ENCODE measurements at places on chromosomes 1 and 21.

- DNase-seq, result peak; percentile 44
Measured at GRCh38 chr1:198162091-198162767, 5.4 kb downstream of the NEK7 start.

DNA sequence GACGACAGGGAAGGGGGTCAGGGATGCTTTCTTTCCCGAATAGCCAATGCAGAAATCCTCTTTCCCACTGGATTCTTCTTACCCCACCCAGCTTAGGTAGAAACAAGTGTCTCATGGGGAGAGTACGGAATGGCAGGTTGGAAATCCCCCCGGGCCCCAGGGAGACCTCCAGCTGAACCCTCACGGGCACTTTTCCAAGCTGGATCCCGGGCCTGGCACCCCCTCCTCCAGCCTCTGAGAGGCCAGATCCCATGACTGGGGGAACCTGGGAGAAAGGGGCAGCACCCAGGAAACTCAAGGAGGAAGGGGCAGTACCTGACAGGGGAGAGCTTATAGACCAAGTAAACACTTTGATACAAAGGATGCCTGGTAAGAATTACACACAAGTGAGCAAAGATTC lies 1.3 kb downstream of the PKP1 start:
- DNase-seq, result no peak

DNA sequence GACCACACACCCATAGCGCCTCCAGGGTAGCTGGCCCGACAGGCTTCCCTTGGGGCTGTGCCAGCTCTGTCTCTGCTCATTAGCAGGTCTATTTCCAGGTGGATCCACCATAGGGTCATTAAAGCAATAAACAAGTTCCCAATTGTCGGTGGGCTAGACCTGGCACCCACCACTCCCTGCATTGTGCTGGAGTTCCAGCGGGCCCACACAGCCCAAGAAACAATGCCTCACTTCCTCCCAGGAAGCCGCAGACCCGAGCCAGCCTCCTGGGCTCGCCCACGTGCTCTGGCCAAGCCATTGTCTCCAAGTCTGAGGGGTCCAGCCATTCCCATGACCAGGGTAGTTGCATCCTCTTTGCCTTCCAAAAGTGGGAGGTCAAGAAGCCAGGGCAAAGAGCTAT lies 27.5 kb upstream of the SOX13 start:
- no peak for DNase-seq

DNA sequence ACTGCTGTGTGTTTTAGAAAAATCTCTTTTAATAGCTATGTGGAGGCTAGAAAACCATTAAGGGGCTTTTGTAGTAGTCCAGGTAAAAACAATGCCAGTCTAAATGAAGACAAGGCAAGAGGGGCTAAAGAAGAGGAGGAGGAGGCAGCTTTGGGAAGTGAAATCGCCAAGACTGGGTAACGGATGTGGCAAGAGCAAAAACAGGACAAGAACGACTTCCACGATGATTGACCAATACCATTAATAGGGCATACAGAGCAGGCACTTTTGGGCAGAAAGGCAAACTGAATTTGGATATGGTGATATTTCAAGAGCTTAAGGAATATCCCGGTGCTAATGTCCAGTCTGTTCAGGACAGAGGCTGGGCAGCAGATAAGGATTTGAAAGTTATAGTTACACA lies 22.0 kb downstream of the COA6 start:
- DNase-seq, result no peak

- no peak for DNase-seq
Measured at GRCh38 chr1:91790392-91790791, 95.6 kb downstream of the TGFBR3 start.

DNA sequence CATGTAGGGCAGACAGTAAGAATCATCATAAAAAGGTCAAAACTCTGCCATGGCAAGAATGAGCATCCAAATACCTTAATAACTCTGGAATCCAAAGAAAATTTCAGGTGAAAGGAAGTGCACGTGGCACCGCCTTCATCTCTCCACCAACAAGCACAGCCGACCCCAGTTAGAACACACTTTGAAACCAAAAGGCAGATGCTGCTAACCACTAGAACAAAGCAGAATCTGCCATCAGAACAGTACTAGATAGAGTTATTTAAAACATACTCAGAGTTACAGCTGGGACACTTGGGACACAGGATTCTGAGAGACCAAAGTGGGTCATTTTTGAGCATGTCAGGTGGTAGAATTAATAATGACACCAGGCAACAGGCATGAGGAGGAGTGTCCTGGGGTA lies 106.7 kb upstream of the SOD1 start:
- no peak for DNase-seq

DNA sequence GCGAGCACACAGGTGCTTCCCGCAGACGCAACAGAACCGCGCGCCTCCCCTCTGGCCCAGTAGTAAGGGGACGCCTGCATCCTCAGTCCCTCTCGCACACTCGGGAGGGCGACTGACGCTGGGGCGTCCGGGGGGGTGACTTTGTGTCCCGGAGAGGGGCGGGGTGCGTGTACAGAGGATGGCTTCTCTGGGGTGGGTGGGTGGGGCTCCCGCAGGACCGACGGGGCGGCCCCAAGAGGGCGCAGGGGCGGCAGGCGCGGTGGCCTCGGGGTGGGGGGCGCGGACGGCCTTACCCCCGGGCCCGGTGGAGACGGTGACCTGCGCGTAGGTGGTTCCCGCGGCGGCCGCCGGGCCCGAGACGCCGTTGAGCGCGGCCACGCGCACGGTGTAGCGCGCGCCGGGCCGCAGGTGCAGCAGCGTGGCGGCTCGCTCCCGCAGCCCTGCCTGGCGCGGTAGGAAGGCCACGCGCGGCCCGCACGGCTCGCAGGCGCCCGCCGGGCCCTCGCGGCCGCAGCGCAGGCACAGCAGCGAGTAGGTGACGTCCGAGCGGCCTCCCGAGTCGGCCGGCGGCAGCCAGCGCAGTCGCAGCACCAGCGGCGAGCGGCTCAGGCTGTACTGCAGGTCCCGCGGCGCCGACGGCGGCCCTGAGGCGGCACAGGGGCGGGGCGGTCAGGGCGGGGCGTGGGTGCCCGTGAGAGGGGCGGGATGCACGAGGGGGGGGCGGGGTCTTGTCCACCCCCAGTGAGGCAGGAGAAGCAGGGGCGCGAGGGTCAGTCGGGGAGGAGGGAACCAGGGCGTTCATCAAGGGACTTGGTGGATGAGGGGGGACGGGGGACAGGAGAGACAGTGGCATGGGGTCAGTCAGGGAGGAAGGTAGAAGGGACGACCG lies 12.1 kb downstream of the EPHA10 start:
- peak; percentile 86 for DNase-seq

- peak; percentile 74 for DNase-seq
Measured at GRCh38 chr1:110060034-110060661, 10.3 kb downstream of the ALX3 start.

DNA sequence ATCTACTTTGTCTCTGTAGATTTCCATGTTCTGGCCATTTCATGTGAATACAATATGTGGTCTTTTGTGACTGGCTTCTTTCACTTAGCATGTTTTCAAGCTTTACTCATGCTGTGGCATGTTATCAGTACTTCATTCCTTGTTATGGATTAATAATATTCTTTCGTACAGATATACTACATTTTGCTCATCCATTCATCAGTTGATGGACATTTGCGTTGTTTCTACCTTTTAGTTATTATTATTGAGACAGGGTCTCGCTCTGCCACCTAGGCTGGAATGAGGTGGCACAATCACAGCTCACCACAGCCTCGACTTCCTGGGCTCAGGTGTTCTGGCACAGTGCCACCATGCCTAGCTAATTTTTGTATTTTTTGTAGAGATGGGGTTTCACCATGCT lies 21.4 kb downstream of the SFPQ start:
- no peak for DNase-seq

GRCh38 chr1:6248932-6249738 lies 5.2 kb downstream of the HES3 start:
- DNase-seq, result no peak

GRCh38 chr1:219050086-219050821 lies 123.4 kb upstream of the LYPLAL1 start:
- DNase-seq, result no peak

- no peak for DNase-seq
Measured at GRCh38 chr1:232886271-232886670, 64.1 kb upstream of the NTPCR start.

GRCh38 chr1:99252630-99253029 lies 11.7 kb upstream of the PLPPR4 start:
- DNase-seq, result no peak

- DNase-seq, result no peak
Measured at GRCh38 chr1:203636291-203636690, 9.7 kb downstream of the ATP2B4 start.

- DNase-seq, result no peak
Measured at GRCh38 chr1:7550981-7551380, 220.1 kb upstream of the VAMP3 start.

DNA sequence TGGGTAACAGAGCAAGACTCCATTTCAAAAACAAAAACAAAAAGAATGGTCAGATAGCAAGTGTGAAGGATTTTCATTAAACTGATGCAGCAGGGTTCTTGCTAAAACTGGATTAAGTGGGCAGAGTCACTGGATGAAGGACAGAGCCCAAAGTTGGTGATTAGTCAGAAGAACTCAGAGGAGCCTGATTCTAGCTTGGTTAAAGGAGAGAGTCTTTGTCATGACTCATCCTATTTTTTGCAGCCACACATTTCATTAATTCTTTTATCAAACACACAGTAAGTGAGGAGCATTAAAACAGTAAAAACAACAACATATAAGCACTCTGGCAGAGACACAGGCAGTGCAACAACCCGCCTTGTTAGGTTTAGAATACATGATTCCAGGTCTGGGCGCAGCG lies 56.0 kb upstream of the EDARADD start:
- no peak for DNase-seq

GRCh38 chr1:51859333-51859732 lies 19.2 kb downstream of the NRDC start:
- no peak for DNase-seq

- peak; percentile 18 for DNase-seq
Measured at GRCh38 chr1:32903991-32904785, 3.0 kb upstream of the TMEM54 start.

DNA sequence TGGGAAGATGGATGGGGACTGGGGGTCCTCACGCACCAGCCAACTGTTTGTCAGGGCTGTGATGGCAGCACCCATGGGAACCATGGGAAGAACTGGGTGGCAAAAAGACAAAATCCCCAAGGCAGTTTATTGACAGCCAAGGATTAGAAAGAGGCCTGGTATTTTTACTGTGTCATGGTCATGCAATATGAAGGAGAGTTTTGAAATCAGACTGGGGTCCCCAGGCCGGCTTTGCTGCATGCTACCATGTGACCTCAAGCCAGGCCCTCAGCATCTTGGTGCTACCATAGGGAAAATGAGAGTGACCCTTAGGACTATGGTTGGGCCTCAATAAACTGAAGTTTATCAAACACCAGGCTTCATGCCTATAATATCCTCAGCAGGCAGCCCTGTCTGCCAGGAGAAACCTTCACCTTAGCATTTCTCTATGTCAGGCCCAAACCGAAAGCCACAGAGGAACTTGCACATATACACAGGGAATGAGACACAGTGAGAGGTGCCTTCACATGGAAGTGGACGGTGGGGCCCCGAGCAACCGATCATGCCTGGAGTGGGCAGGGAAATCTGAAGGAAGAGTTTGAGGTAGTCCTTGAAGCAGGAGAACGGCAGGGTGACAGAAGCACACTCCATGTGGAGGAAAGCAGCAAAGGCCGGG lies 203.2 kb downstream of the HIVEP3 start:
- DNase-seq, result no peak

DNA sequence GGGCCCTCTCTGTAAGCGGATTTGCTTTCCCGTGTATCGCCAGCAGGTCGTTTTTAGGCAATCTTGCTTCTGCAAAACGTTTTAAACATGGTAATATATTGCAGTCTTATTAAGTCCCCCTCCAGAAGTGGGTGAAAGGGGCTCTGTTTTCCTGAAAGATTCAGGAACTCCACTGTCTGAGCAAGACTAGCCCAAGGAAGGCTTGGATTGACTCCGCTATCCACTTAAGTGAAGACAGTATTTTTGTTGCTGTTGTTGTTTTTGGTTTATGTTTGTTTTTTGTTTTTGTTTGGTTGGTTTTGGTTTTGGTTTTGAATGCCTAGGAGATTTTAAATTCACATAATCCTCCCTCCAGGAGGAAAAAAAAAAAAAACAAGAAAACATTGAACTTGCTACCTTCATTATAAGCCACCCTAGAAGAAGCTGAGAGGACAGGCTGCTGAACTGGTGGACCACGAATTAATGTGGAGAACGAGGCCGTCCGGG lies 29.1 kb upstream of the NFIA start:
- DNase-seq, result no peak

GRCh38 chr1:242426271-242426905 lies 98.1 kb downstream of the PLD5 start:
- no peak for DNase-seq

DNA sequence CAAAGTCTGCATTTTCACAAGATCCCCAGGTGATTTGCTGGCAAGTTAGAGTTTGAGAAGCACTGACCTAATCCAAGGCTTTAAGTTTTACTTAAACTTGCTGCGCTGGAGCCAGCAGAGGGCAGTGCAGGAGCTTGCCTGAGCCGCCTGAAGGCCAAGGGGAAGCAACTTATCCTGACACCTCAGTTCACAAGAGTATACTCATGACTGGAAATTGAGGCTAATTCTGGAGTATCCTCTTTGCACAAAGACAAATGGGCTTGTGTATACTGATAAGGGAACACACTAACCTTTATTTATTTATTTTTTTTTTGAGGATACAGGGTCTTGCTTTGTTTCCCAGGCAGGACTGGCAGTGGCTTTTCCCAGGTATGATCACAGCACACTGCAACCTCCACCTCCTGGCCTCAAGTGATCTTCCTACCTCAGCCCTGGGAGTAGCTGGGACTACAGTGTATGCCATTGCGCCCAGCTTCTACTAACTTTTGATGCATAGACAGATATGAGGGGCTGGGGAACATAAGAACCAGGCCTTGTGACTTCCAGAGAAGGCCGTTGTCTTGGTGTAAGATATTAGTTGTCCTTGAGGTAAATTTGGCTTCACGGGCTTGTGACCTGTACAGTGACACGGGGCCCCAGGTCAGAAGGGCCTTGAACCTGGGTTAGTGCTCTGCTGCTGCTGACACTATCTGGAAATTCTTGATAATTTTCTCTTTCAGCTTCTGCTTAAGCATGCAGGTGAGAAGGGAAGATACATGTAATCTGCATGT lies 29.0 kb upstream of the SLAMF1 start:
- peak; percentile 64 for DNase-seq

DNA sequence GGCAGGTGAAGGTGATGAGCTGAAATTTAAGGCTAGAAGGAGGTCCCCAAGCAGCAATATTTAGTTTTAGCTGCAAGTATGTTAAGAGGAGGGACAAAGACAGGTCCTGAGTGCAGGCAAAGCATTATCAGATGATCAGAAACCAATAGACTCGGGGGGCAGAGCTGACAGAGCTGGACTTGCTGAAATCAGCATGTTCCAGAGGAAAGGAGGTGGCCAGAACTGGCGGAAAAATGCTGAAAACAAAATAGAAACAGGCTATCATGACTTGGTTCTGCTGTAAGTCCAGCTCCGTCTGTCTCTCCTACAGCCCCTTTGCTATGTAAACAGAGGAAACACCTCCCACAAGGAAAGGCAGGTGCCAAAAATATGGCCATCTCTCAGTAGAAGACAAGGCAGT lies at the start of gene CD5L:
Gene CD5L, minus strand, starts transcription at position 101 of the 400 bp plus-strand sequence. CDS start 107 bp downstream, outside the sequence.
- DNase-seq, result no peak

GRCh38 chr1:13478692-13479091 lies 35.1 kb downstream of the LRRC38 start:
- no peak for DNase-seq

All from GM20000 (cell line).